Fibroblast of the aortic adventitia (primary cell): ENCODE measurements at places on chromosomes 11 and 22. TPM values are rescaled to one million over a fixed set of nuclear protein-coding genes. Genes with fewer than 3 reads are reported as not detected.

Gene OR51E1
- total RNA-seq, result not detected in 2 replicates

Gene VPREB1
- not detected in 2 replicates for total RNA-seq

Gene OR8D1
- total RNA-seq, result not detected in 2 replicates

Gene SCUBE2
- 0.54 and 1.1 TPM in 2 replicates for total RNA-seq

Gene FREY1
- total RNA-seq, result 1.6 TPM in 1 of 2 replicates, not detected in the other

Gene USP35
- total RNA-seq, result 10.2 and 32.2 TPM in 2 replicates
